ENCODE measurements at places on chromosomes 5 and 9.

DNA sequence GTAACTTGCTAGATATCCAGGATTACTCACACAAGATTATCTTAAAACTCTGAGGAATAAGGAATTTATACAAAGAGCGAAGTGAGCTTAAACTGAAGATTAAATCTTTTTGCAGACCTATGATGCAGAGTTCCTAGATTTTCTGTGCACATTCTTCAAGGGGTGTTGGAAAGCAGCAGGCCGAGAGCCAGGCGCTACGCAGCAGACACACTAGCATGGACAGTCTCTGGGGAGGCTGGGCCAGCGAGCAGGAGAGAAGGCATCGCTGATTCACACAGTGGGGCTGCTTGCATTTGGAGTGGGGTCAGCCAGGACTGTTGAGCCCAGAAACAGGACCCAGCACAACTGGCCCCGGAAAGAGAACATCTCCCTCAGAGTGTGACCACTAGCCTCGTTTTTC is 136.3 kb downstream of the ADAMTS16 start:
- no peak for DNase-seq

GRCh38 chr5:8906303-8906967 is 639.4 kb downstream of the SEMA5A start:
- no peak for DNase-seq

DNA sequence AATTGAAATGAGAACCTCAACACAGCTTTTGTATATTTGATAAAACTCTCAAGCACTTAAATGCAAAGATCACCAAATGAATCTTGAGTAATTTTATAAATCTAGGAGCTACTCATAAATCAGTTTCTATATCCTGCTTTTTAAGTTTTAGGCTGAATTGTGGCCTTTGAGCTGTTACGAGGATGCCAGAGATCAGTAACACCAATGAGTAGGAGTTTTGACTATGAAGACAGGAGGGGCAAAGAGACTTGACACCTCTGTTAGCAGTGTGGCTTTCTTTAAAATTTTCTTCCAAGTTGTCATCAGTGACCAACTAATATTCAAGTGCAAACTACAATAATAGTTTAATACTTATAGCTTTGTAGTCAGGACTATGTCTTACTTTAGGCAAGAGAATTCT is 12.6 kb downstream of the PPIP5K2 start:
- DNase-seq: no peak

GRCh38 chr5:38731461-38731860 is 114.4 kb upstream of the OSMR start:
- DNase-seq: no peak
